Activated T-helper 1 cell treated with anti-CD3 and anti-CD28 coated beads, Interleukin-12 subunit alpha, Interleukin-12 subunit beta, Interleukin-2, Interleukin-4 antibody, amounts not matched to agents 30 ng/mL and 10 ng/mL and 1 ng/mL, durations not matched to agents 14 hours and 24 hours and 36 hours (primary cell): ENCODE measurements at places on chromosomes 7 and 10. TPM values are rescaled to one million over a fixed set of nuclear protein-coding genes. Genes with fewer than 3 reads are reported as not detected.

Gene PPP1R17
- not detected in 2 replicates for total RNA-seq

- DNase-seq = no peak
These were observed 18.6 kb downstream of the NPFFR1 start for GRCh38 chr10:70265032-70265689.

GRCh38 chr7:157483515-157483914 lies 146.7 kb downstream of the DNAJB6 start:
- DNase-seq = no peak

Gene BICC1
- total RNA-seq = 0.03 TPM in 1 of 2 replicates, not detected in the other
